Suppressor macrophage (primary cell): ENCODE measurements at places on chromosomes 7 and 10.

- DNase-seq, result no peak
Observed at GRCh38 chr10:111885046-111885445, 298.5 kb downstream of the GPAM start.

DNA sequence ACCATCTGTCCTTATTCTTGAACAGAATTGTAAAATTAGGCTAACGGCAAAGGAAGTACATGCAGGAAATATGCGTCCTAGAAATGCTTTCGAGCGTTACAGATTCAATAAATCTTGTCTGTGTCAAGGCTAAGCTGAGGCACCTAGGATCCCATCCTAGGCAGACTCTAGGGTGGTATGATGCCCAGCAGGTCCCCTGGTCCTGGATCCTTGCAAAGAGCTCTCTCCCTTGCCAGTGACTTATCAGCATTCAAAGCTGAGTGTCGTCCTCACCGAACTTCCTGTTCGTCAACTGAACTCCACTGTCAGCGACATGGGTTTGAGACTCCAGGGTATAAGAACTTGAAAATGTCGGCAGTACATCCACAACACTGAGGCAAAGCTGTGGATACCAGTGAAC, 61.5 kb downstream of the AKR1E2 start:
- DNase-seq, result no peak

DNA sequence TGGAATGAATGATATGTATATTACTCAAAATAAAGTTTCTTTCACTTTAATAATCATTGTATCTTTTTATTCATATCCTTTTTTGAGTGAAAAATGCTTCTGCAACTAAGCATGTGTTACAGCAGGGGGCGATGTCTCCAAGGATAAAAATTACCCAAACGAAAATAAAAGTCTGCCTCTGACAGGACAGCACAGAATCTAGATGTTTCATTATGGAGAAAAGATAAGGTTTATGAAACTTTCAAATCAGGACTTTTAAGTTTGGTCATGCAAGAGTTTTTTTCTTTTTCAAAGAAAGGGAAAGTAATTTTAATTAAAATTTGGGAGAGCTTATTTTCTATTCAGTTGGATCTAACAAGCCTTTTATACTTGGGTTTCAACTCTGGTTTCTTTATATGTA, 48.4 kb downstream of the TES start:
- DNase-seq, result peak; percentile 28

DNA sequence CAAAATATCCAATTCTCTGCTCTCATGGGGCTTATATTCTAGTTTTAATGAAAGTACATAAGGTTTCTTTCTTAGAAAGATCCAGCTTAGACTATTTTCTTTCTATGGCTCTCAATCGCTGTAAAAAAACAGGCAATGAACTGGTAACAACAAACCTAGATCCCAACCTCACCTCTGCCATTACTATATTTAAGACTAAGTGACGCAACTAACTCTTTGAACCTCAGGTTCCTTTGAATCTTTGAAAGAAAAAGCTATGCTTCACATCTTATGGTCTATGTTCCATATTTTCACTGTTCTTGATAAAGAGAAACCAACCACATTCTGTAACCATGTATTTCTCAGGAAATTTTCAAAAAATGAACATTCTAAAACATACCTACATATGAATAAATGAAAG, 88.5 kb downstream of the ELAPOR2 start:
- DNase-seq, result no peak

- DNase-seq, result peak; percentile 34
Observed at GRCh38 chr7:90736968-90737939, 141.1 kb downstream of the CDK14 start.

DNA sequence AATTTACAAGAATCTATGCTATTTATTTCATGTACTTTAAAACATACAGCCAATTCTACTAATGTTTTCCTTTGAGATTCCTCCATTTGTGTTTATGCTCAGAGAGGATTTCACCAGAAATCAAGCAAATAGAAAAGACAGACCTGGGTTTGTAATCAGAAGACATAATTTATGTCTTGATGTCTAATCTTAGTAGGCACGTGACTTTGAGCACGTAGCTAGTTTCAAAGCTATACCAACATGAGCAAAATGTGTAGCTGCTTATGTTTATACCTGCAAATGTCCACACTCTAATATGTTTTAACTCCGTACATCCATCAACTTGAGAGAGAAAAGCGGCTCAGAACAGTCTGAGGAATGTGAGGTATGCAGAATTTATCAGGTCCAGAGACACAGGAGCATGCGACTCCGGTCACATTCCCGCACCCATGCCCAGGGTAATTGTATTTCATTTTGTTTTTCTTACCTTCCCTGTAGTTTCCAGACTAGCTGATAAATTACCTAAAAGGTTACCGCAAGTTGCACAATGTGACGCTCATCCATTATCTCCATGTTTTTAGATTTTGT, 40.0 kb downstream of the SVOPL start:
- no peak for DNase-seq

DNA sequence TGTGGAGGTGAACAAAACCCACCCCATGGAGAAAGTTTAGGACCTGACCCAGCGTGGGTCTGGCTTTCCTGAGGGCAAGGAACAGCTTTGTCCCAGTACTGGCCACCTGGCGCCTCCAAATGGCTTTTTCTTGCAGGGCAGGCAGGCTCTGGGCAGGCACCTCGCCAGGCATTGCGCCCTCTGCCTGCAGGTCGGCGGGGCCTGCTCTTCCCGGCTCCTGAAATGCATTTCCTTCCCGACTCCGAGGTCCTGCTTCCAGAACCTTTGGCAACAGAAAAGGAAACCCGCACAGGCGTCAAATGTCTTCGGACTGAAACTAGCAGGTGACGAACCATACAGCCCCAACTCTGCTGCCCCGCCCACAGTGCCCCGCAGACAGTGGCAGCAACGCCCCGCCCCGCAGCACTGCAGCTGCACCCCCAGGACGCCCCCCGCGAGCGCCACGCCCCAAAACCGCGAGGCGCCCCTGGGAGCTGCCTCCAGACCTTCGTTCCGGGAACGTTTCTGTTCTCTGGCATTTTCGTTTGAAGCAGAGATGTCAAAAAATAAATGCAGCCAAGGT, 65.5 kb downstream of the C10orf143 start:
- peak; percentile 2 for DNase-seq
